ENCODE measurements at places on chromosomes 4 and X. TPM values are rescaled to one million over a fixed set of nuclear protein-coding genes. Genes with fewer than 3 reads are reported as not detected.

DNA sequence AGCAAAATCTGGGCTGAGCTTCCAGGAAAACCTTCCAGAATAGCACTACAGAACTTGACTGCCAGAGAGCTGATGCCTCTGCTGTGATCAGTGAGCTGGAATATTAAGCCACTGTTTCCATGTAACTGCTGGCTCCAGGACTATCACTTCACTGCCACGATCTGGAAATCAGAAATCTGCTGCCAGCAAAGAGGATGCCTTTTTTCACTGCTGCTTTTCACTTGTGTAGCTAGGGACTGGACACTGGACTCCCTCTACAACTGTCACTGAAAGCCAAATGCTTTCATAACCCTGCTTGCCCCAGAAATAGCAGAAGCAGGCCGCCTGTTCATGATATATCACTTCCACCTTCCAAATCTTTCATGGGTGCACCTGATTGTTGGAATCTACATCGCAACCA is 9.4 kb upstream of the AP1S2 start:
- DNase-seq, result no peak
- H3K27me3 ChIP-seq, result no peaks in the 10 kb centered on the region
- H3K4me1 ChIP-seq, result no peaks in the 10 kb centered on the region
- no peak overlapping the region for H3K4me3 ChIP-seq

DNA sequence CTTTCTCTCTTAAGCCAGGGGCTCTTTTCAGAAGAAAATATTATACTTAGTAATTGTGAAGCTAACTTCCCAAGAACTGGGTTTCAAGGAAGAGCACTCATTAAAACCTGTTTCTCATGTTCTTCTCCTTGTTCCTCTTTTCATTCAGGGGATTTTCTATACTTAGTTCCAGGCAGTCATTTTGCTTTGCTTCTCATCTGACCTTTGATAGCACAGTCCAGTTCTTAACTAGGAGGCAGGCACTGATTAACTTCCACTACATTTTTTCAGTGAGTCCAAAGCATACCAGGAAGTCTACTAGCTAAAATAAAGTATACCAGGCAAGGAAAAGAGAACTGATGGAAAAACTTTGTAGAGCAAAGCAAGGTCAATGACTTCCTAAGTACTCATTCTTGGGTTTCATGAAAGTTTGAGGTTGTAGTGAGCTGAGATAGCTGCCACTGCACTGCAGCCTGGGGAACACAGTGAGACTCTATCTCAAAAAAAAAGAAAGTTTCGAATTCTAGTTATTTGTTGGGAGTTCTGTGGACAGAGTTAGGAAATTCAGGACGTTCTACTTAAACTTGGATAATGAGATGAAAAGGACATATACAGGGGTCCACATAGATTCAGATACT is 190.1 kb upstream of the HS3ST1 start:
- H3K4me3 ChIP-seq, result no peak overlapping the region
- H3K27ac ChIP-seq, result no peak overlapping the region
- no peaks in the 10 kb centered on the region for H3K4me1 ChIP-seq
- H3K36me3 ChIP-seq, result no peaks in the 10 kb centered on the region

DNA sequence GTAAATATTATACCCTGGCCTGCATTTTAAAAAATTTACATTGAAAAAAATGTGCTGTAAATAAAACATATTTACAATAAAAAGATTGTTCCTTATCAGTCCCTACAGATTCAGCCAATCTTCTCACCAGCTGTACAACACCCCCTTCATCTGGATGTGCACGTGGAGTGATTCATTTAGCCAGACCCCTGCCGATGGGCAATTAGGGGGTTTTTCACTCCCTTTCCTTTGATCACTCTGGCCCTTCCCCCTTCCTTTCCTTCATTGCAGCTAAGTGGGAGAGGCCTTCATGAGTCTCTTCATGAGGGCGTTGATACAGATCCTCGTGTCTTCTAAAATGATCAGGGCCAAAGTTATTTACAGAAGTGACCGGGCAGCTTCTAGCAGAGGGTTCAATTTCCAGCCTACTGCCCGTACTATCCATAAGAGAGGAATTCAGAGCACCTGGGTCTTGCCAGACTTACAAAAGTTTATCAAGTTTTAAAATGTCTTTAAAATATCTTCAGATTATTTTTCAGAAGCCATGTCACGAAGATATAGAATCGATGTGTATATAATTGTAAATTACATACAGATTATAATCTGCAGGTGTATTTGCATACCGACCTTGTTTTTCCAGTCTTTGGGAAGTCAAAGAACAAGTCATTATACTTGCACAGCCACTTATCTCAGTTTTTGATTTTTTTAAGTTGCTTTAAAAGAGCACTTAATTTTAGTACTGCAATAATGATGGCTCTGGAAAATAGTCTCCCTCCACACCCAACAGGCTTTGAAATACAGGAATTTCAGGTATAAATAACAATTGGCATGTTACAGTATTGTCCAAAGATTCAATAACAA is 21.4 kb upstream of the RASL11B start:
- no peak overlapping the region for H3K4me3 ChIP-seq
- H3K4me1 ChIP-seq, result no peaks in the 10 kb centered on the region

DNA sequence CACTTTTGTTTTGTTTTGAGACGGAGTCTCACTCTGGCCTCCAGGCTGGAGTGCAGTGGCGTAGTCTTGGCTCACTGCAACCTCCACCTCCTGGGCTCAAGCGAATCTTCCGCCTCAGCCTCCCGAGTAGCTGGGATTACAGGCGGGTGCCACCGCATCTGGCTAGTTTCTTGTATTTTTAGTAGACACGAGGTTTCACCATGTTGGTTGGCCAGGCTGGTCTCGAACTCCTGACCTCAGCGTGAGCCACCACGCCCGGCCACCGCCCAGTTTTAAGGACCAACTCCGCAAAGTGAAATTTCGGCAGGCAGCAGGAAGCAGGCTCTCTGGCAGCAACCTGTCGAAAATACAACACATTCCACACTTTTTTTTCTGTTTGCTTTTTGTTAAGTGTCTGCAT is 13.4 kb downstream of the DHRSX start:
- no peak overlapping the region for H3K27ac ChIP-seq
- H3K4me3 ChIP-seq, result no peak overlapping the region
- no peak for DNase-seq
- no peaks in the 10 kb centered on the region for H3K4me1 ChIP-seq
- no peaks in the 10 kb centered on the region for H3K27me3 ChIP-seq

DNA sequence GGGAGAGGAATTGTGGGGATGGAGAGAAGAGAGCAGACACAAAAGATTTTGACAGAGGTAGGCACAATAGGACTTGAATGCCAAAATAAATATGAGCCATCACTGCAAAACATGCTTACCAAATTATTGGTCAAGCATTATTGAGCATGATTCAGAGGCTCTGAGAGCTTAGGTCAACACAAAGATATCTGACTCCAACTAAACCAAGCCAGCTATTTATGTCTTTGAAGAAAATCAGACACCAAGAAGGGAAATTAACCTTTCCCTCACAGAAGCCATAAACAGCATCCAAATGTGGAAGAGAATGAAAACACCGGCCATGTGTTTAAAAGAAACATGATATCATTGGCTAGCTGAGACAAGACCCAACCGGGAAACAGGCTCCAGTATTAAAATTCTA is 323.2 kb downstream of the RAB28 start:
- H3K4me1 ChIP-seq, result no peaks in the 10 kb centered on the region
- no peaks in the 10 kb centered on the region for H3K27me3 ChIP-seq
- H3K27ac ChIP-seq, result no peak overlapping the region

GRCh38 chr4:140326395-140326993 is 47.0 kb upstream of the SCOC start:
- H3K4me3 ChIP-seq, result no peak overlapping the region
- H3K27me3 ChIP-seq, result no peaks in the 10 kb centered on the region
- H3K27ac ChIP-seq, result no peak overlapping the region
- H3K4me1 ChIP-seq, result no peaks in the 10 kb centered on the region

DNA sequence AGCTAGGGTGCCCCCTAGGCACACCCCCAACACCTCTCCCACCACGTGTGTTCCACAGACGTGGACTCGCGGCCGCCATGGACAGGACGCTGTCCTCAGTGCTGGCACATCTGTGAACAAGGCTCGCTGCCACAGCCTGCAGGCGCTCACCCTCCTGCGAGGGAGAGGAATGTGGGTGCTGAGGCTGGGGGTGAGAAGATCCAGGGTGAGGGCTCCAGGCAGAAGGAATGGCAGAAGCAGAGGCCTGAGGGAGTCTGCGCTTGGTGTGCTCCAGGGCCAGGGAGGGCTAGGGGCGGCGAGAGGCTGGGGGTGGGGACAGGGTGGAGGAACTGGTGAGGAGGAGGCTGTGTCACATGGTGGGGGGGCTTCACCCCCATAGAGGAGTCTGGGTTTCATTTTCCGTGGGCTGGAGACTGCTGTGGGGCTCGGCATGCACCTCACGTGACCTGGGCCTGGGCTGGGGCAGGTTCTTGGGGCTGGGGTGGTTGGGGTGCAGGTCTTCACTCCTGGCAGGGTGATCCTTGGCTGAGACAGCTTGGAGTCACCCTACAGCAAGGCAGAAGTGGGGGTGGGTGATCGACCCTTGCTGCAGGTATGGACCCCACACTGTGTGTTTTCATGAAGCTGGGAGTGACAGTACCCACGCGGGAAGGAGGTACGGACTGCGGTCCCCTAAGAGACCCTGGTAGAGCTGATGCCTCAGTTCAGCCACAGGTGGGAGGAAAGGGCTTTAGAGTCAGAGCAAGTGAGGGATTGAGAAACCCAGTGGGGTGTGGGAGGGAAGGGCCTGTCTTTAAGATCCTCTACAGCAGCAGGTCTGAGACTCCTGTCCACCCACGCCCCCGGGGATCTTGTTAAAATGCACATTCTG is 103.7 kb downstream of the PSAPL1 start:
- H3K4me3 ChIP-seq, result no peak overlapping the region
- peaks cover 12% of the 10 kb centered on the region for H3K4me1 ChIP-seq
- no peaks in the 10 kb centered on the region for H3K36me3 ChIP-seq

DNA sequence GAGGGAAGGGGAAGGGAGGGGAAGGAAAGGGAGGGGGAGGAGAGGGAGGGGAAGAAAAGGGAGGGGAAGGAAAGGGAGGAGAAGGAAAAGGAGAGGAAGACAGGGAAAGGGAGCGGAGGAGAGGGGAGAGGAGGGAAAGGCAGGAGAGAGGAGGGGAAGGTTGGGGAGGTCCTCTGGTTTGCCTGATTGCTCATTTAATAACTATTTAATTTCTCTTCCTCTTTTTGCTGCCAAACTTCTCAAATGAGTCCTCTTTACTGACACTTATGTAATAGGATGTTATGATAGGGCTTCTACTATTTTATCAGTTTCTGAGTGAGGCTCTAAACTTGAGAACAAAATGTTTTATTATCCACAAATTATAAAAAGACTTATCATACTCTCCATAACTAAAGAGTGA is 35.4 kb upstream of the PPA2 start:
- H3K4me3 ChIP-seq, result no peak overlapping the region
- H3K4me1 ChIP-seq, result no peaks in the 10 kb centered on the region
- DNase-seq, result no peak
- H3K36me3 ChIP-seq, result no peaks in the 10 kb centered on the region
- no peak overlapping the region for H3K27ac ChIP-seq
- no peaks in the 10 kb centered on the region for H3K27me3 ChIP-seq

DNA sequence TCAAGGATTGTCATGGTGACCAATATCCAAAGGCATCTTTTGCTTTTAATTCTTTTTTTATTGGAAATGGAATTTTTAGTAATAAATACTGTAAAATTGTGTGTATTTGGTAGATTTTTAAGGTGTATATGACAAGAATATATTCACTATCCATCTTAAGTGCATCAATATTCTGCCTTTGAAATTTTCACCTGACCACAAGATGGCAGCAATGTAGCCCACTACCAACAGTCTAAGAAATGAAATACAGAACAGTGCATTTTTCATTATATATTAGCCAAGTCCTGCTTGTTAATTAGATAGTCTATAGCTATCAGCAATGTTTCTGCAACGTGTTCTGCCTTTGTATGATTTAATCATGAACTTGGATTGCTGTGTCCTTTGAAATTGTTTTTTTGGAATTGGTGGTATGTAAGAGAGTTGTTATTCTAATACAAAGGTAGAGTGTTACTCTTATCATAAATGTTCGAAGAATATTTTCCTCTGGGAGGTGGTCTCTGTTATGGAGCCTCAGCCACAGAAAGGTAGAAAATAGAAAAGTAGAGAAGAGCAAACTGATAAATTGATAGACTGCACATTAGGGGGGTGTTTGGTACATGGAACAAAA is 38.2 kb downstream of the HPGDS start:
- no peak for DNase-seq
- no peaks in the 10 kb centered on the region for H3K36me3 ChIP-seq
- no peaks in the 10 kb centered on the region for H3K4me1 ChIP-seq

The PACRGL gene
- 9.0 TPM for total RNA-seq

The HSFX1 gene
- not detected for total RNA-seq

The ZNF711 gene
- 1.00 TPM for total RNA-seq

The F11 gene
- total RNA-seq, result 1.1 TPM
